ENCODE measurements at places on chromosomes 1 and 21. TPM values are rescaled to one million over a fixed set of nuclear protein-coding genes. Genes with fewer than 3 reads are reported as not detected.

Gene CELA3B
- total RNA-seq: not detected

Gene CD84
- not detected for total RNA-seq

Gene APOBEC4
- not detected for total RNA-seq

Gene SSX2IP
- total RNA-seq: 14.1 TPM

Gene RCSD1
- total RNA-seq: 0.27 TPM

Gene OR6N1
- total RNA-seq: not detected

Gene UBE2J2
- 55.2 TPM for total RNA-seq

Gene RGS13
- total RNA-seq: not detected

Data from hair follicular keratinocyte (primary cell).